ENCODE measurements at places on chromosomes 2 and 18.

GRCh38 chr2:17309741-17310339 is 208.4 kb downstream of the RAD51AP2 start:
- peak; percentile 74 for DNase-seq

- DNase-seq, result peak; percentile 41
Measured at GRCh38 chr18:6370410-6370809, 44.3 kb downstream of the L3MBTL4 start.

DNA sequence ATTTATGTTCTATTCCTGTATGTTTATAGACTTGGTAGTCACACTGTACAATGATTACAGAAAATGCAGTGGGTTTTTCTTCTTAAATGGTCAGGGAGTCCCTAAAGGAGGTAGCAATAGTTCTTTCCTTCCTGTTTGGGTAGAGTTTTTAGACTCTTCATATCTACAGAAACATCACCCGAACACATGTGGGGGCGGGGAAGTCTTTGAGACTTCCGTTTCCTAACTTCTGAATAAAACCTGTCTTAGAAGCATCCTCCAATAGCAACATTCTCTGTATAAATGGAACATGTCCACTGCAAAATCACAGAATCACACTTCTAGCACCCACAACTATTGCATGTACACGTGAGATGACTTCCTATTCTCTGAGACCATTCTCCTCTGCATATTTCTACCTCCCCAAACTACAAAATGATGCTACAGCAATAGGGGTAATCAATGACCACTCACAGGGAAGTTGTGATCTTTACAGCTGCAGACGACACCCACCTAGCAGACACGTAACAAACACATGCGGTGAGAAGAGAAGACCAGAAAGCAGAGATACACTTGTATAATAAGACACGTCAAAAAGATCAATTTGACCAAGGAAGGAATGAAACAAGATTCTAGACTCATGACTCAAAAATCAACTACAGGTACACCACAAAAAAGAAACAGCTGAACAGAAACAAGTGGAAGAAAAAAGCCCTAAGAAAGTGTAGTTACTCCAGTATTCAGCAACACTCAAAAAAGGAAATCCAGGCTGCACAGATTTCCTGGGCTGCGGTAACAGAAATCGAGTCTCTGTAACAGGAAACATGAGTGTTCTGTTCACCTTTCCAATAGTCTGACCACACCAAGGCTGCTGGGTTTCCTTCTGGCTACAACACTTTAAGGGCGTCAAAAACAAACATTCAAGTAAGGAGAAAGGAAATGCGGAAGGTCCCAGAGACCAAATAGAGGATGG is 120.4 kb downstream of the ZNF516 start:
- no peak for DNase-seq

GRCh38 chr18:9824474-9824832 is 61.3 kb upstream of the TXNDC2 start:
- no peak for DNase-seq

DNA sequence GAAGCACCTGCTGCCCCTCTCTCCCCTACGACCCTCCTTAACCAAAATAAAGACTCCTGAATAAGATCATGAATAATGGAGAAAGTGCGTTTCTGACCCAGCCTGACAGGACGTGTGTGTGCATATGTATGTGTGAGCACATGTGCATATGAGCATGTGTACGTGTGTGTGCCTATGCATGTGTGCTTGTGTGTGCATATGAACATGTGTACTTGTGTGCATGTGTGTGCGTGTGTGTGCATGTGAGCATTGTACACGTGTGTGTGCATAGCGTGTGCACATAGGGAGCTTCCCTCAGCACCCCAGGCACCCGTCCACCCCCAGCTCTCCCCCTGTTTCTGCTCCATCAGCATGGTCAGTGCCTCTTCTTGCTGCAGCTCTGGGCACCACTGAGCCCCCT is 10.7 kb downstream of the KCNIP3 start:
- no peak for DNase-seq

GRCh38 chr2:42877936-42878335 is 85.6 kb upstream of the HAAO start:
- DNase-seq, result no peak

- no peak for DNase-seq
Measured at GRCh38 chr18:79778291-79778791, 19.4 kb upstream of the KCNG2 start.

DNA sequence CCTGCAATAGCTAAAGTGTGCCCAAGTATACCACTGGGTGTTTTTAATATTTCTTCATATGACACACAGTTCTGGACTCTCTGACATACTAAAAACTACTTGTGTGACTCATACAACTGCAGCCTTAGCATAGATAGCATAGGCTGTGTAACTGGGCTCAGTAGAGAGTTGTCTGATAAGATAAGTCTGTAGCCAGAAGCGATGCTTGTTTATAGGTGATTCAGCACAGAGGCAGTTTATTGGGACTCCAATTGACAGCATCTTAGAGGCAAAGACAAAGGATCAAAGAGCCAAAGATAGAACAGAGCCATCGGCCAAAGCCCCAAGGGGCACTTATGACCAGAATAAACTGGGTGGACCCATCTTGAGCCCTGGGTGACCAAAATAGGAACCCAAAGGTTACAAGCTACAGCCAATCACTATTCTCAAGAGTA is 42.3 kb downstream of the AAK1 start:
- no peak for DNase-seq

DNA sequence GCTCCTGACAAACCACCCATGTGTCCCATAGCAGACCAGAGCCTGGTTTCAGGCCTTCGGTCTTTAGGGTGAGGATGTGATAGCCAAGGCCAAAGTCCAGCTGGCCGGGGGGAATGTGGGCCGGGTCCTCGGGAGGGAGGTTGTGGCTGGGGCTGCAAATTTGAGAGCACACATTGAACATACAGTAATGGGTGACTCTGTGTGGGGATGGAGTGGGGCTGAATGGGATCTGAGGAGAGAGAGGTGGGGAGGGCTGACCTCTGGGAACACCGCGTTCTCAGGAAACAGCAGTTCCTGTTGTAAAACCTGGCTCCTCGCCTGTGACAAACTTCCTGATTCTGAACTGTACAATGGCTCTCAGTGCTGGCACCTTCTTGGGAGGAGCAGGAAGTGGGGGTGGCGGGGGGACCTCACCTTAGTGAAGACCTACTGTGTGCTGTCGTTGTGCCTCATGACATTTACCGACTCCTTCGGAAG is 48.8 kb downstream of the MCFD2 start:
- no peak for DNase-seq

GRCh38 chr2:144830543-144830942 is 310.6 kb upstream of the ZEB2 start:
- DNase-seq, result no peak

GRCh38 chr18:56458770-56459712 is 179.4 kb downstream of the TXNL1 start:
- DNase-seq, result peak; percentile 74

DNA sequence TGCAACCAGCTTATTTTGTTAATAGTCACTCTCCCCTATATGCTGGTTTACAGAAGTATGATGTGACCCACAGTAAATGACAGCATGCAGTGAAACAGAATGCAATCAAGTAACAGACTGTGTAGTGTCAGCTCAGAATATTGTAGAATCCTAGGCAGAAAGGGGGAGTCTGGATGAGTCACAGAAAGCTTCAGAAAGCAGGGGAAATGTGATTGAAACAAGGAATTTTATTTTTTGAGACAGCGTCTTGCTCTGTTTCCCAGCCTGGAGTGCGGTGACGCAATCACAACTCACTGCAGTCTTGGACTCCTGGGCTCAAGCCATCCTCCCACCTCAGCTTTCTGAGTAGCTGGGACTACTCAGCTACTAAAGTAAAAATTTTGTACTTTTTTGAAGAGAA is 219.9 kb upstream of the FBXO11 start:
- DNase-seq, result no peak

GRCh38 chr2:145324748-145325147 is 804.8 kb upstream of the ZEB2 start:
- no peak for DNase-seq

GRCh38 chr2:26033270-26033817 is 540 bp upstream of the RAB10 start:
- peak; percentile 94 for DNase-seq

DNA sequence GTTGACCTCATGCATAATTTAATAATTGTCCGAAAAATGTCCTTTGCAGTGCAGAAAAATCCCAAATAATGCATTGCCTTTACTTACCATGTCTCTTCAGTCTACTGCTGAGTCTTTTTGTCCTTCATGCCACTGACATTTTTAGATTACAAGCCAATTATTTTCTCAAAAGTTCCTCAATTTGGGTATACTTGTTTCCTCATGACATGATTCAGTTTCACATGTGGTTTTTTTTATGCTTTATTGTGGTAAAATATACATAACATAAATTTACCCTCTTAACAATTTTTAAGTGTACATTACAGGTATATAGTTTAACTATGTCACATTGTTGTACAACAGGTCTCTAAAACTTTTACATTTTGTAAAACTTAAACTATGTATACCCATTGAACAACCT is 81.0 kb downstream of the EPC2 start:
- DNase-seq, result no peak

- DNase-seq, result no peak
Measured at GRCh38 chr2:210626849-210627248, 70.5 kb downstream of the CPS1 start.

DNA sequence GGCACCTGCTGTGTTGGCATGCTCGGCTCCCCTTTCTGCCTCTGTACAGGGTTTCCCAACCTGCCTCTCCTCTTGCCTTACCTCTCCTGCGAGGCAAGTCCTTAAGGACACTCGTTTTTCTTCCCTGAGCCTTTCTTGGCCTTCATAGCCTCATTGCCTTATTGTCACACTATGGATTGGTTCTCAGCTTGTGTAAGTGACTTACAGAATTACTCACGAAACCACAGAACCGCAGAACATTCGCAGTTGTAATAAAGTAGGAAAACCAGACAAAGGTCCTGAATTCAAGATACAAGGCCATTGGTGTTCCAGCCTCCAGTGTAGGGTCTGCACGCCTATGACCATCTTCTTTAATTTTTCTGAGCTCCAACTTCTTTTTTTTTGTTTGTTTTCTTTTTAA is 317.6 kb upstream of the SMIM21 start:
- DNase-seq, result no peak

- DNase-seq, result no peak
Measured at GRCh38 chr2:166337932-166338331, 37.8 kb downstream of the SCN9A start.

DNA sequence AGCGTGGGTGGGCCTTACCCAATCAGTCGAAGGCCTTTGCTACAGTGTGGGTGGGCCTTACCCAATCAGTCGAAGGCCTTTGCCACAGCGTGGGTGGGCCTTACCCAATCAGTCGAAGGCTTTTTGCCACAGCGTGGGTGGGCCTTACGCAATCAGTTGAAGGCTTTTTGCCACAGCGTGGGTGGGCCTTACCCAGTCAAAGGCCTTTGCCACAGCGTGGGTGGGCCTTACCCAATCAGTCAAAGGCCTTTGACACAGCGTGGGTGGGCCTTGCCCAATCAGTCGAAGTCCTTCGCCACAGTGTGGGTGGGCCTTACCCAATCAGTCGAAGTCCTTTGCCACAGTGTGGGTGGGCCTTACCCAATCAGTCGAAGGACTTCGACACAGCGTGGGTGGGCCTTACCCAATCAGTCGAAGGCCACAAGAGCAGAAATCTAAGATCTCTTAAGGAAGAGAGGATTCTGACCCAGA is 16.3 kb upstream of the GAL3ST2 start:
- no peak for DNase-seq

GRCh38 chr2:219000569-219000960 is 7.3 kb upstream of the CRYBA2 start:
- DNase-seq, result no peak

DNA sequence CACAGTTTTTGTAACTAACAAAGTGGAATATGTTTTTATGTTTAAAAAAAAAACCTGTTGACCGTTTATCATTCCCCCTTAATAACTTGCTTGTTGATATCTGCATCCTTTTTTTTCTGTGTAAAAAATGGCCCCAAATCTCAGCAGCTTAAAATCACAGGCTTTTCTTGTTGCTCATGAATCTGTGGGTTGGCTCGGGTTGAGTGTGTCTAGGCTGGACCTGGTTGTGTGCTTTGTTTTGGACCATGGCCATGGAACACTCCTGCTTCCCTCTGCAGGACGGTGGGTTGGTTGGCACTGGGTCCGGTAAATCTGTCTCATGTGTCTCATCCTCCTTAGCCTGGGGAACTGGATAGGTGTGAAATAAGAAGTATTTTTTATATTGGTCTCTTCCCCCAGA is 139.0 kb upstream of the LINC00305 start:
- DNase-seq, result no peak

GRCh38 chr2:99974275-99974674 is 168.1 kb downstream of the AFF3 start:
- no peak for DNase-seq

DNA sequence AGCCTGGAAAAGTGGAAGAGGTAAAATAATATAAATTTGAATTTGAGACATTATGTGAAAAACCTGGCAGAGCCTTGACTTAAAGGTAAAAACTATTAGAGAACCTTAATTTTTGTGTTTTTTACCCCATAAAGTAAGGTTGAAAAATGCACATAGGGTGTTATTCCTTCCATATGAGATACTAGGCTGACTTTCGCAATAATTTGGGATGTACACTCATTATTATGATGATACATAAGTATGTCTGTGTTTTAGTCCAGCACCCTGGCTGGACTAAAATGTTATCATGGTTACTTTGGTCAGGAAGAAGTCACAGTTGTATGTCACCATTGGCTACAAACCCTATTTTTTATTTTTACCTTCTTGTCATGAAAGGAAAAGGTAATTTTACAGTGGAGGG is 19.8 kb downstream of the NEMP2 start:
- DNase-seq, result no peak

GRCh38 chr18:389658-390357 is 110.7 kb downstream of the COLEC12 start:
- DNase-seq, result no peak

- no peak for DNase-seq
Measured at GRCh38 chr2:24214880-24215279, 40.0 kb downstream of the FAM228A start.

DNA sequence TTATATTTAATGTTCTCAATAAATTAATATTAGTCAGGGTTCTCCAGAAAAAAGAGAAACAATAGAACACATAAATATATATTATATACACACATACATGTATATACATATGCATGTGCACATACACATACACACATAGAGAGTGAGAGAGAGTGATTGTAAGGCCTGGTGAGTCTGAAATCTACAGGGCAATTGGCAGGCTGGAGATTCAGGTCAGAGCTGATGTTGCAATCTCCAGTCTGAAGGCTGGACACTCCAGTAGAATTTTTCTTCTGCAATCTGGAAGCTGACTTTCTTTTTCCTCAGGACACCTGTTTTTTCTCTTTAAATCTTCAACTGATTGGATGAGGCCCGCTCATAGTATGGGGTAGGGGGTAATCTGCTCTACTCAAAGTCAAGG is 3.2 kb downstream of the TMEM182 start:
- DNase-seq, result no peak

GRCh38 chr2:139963863-139964355 is 1183.7 kb upstream of the NXPH2 start:
- DNase-seq, result no peak

- DNase-seq, result no peak
Measured at GRCh38 chr2:88452980-88453582, 588 bp upstream of the FOXI3 start.

DNA sequence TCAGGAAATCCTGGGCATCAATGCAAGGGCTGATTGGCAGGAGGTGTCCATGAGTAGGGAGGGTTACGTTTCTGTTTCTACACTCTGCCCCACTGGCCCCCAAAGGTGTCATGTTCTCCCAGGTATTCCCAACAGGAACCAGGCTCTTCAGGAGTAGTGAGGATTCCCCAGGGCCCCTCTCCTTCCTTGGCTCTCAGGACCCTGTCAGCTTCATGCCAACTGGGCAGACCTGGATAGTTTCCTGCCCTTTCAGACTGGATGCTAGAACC is 480.6 kb upstream of the HS6ST1 start:
- no peak for DNase-seq
